ENCODE measurements at places on chromosomes 11 and 22. TPM values are rescaled to one million over a fixed set of nuclear protein-coding genes. Genes with fewer than 3 reads are reported as not detected.

DNA sequence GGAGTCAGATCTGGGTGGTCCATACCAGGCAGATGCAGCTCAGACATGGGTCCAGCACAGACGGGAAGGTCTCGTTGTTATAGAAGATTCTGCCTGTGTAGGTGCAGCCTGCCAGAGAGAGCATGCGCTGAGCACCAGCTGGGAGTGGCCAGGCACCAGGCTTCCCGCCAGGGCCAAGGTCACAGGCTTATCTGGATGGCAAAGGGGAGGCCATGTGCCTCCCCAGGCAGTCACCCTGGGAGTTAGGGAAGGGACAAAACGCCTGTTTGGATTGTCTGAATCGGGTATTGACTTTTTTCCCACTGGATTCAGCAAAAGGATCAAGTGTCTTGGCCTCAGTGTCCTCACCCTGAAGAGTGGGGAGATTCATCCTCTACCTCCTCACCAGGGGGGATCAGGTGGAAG, 26.5 kb downstream of the PGA5 start:
- DNase-seq, result no peak

DNA sequence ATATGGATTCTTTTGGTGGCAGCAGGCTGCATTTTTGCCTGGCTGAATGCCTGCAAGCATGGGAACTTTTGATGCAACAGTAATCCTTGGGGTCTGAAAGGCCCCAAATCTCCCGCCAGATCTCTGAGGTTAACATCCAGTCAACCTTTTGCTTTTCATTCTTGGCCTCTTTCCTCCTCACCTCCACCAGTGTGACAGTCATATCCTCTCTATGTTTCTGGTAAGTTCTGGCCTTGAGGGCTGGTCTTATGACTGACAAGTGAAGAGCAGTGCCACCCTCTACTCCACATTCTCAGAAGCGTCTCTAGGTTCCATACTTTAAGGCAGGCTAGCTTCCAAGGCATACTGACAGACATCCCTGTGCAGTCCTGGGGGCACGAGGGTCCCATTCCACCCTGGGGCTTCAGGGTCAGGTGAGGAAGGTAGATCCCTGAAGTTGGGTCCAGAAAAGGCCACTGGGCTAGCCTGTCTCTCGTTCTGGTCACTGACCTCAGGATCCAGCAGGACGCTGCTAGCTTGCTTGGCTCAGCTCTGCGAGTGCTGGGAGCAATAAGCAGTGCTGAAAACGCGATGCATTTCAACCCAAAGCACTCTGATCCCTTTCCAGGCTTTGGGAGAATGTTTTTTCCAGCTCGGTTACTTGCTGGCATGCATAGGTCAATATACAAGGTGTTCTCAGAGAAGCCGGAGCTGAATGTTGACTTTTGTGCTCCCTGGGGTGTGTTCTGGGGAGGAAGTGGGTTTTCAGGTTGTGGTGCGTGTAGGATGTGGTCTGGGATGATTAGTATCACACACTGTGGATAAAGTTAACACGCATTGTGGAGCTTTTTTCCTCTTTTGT, 75.2 kb downstream of the PTPRJ start:
- DNase-seq, result no peak

DNA sequence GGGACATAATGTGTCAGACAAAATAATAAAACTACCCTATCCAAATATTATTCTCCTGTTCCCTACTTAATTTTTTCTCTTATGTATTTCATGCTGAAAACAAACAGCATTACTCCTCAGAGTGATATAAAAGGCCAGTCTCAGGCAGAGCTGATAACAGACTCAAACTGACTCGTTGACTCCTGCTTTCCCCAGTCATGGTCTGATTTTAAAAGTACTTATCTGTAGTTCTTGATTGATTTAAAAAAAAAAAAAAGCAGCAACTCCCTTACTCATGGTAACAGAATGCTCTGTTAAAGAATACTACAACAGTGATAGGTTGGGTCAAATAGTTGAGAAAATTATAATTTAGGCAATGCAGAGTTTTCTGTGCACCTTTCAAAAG, 90.3 kb upstream of the BARX2 start:
- no peak for DNase-seq

GRCh38 chr11:19658344-19658743, 54.3 kb upstream of the NAV2 start:
- no peak for DNase-seq

GRCh38 chr22:44489817-44490216, 8.2 kb downstream of the RTL6 start:
- DNase-seq, result no peak

DNA sequence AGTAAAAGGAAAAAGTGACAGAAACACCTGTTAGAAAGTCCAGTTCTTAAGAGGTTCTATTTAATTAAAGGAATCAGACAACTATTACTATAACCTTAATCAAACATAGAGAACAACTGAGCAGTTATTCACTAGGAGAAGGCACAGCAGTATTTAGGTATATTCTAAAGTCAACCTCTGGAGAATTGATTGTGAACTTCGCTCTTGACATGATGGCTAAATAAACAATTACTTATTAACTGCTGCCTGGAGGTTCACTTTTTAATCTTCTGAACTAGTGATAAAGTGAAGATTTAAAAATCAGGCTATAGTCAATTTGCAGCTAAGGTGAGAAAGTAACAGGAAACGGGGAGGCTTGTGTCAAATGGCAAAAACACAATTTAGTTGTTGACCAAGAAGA, 557.3 kb downstream of the FAM181B start:
- no peak for DNase-seq

- DNase-seq, result no peak
Observed at GRCh38 chr22:43274595-43275240, 68.5 kb downstream of the SCUBE1 start.

- no peak for DNase-seq
Observed at GRCh38 chr11:72725724-72726028, 26.5 kb downstream of the ARAP1 start.

GRCh38 chr11:85941380-85941973, 86.3 kb downstream of the CCDC83 start:
- no peak for DNase-seq

The UBQLN3 gene
- not detected for polyA plus RNA-seq

The ANKRD13D gene
- 26.7 TPM for polyA plus RNA-seq
